Activated T-cell treated with anti-CD3 and anti-CD28 coated beads, Interleukin-2, amount 50 U/mL, for 48 hours (primary cell): ENCODE measurements at places on chromosomes 2 and 18.
A peak's percentile ranks its signal among the peaks of the same experiment; 100 is the strongest.

DNA sequence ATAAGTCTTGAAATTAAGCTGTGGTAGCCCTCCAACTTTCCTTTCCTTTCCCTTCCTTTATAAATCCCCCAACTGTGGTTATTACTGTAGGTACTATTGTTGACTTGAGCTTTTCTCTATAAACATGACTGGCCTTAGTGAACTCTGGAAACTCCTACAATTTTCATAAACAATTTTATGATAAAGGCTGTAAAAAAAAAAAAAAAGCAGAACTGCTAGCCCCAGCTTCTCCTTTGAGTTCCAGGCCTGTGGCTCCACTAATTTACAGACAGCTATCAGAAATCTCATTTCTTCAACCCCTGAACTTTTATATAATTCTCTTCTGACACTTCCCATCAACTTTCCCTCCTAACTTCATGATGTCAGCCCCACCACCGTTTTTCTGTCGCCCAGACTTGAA, 174.3 kb downstream of the IKZF2 start:
- DNase-seq = no peak

- DNase-seq = no peak
Observed at GRCh38 chr2:84817239-84817655, 63.6 kb downstream of the TRABD2A start.

GRCh38 chr18:63422864-63423304, 608 bp upstream of the VPS4B start:
- DNase-seq = no peak

DNA sequence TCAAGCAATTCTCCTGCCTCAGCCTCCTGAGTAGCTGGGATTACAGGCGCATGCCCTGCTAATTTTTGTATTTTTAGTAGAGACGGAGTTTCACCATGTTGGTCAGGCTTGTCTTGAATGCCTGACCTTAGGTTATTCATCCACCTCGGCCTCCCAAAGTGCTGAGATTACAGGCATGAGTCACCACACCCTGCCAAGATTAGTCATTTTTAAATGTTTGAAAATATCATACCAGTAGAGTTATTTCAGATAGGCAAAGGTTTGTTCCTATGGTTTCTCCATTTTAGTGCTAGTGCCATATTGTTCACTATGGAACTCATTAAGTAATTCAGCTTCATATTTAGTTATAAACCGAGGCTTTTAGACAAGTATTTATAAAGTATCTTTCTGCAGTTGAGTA, 52.3 kb downstream of the HIBCH start:
- no peak for DNase-seq

GRCh38 chr18:76507830-76508385, 12.9 kb upstream of the ZNF516 start:
- no peak for DNase-seq

- DNase-seq = no peak
Observed at GRCh38 chr2:240388471-240389301, 46.8 kb upstream of the GPC1 start.

DNA sequence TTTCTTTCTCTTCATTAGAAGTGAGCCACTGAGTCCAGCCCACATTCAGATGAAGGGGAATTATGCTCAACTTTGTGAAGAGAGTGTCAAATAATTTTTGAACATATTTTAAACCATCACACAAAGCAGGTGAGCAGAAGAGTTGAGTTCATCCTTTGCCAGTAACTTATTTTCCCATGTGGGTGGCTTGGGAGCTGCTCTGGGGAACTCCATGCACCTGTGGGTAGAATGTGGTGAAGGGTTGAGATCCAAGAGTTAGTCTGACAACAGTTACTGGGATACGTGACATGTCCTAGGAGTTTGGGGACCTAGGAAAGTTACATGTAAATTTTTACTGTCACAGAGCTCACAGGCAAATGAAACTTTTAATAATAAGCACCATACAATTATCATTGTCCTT, 21.6 kb downstream of the MAPK4 start:
- DNase-seq = no peak

- no peak for DNase-seq
Observed at GRCh38 chr2:96074156-96074555, 39.4 kb upstream of the GPAT2 start.

- no peak for DNase-seq
Observed at GRCh38 chr2:30349691-30350090, 97.4 kb upstream of the LCLAT1 start.

DNA sequence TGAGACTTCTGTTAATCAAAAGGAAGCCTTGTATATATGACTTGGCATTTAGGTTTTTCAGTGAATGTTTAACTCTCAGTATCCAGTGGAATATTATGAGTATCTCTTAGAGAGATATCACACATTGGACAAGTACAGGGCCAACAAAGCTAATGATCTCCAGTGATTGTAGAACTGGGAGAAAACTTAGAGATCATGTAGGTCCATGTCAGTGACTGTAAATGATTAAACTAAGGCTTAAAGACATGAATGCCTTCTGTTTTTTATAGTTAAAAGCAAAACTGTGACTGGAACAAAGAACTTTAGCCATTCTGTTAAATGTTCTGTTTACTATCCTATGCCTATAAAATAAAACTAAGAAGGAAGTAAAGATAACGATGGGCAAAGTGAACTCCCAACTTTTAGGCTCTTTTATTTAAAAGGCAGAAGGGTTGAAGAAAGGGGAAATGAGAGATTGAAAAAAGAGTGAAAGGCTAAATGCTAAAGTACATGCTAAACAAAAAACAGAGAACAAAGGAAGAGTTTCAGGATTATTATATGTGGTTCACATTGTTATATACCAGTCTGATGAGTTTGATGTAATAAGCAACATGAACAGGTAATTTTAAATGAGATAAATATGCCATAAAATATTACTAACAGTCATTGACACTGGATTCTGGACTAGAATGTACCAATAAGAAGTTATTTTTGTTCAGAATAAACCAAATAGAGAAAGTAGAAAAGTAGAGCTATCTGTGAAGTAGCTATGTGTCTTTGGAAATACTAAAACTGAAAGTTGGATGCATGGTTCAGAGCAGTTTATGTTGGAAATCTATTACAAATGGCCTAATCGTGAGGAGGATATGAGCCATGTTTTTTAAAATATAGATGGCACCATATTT, 37.1 kb upstream of the TNFRSF11A start:
- DNase-seq = no peak

GRCh38 chr2:100291152-100291970, 30.9 kb downstream of the LONRF2 start:
- DNase-seq = peak; percentile 63

DNA sequence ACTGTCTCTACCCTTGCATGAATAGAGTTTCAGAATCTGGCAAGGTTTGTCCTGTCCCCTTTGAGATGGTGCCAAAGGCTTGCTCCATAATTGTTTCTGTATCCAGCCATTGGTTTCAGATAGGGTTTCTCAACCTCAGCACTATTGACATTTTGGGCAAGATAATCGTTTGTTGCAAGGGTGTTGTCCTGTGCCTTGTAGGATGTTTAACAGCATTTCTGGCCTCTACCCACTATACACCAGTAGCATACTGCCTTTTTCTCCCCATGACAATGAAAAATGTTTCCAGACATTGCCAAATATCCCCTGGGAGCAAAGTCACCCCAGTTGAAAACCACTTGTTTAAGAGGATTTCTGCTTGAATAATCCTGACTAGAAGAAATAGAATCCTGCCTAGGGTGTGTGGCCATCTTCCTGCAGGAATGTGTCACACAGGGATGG, 126.8 kb downstream of the CDC42EP3 start:
- DNase-seq = no peak

DNA sequence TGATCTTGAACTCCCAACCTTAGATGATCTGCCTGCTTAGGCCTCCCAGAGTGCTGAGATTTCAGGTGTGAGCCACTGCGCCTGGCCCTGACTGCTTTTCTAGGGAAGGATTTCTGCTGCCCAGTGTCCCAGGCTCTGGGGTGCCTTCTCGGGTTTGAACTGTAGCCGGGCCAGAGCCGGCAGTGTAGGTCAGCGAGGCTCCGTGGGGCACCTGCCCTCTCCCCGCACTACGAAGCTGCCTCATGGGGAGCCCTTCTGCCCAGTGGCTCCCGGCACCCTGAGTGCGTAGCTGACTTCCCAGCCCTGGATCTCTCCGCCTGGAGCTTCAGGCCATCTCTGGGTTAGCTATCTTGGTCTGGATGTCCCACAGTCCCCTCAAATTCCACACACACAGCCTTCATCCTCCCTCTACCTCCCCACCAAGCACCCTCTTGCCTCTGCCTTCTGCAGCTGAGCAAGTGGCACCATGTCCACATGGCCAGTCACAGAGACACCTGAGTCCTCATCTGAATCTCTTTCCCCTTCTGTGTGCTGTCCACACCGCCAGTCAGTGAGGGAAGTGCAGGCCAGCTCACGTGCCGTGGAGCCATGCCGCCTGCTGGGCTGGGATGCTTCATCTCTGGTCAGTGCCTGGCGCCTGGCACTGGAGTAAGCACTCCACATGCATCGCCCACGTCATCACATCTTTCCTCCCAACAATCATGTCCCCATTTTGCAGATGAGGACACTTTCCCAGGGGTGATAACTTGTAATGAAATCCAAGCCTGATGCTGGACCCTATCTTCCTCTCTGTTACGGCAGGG, 69.2 kb downstream of the EDAR start:
- no peak for DNase-seq

DNA sequence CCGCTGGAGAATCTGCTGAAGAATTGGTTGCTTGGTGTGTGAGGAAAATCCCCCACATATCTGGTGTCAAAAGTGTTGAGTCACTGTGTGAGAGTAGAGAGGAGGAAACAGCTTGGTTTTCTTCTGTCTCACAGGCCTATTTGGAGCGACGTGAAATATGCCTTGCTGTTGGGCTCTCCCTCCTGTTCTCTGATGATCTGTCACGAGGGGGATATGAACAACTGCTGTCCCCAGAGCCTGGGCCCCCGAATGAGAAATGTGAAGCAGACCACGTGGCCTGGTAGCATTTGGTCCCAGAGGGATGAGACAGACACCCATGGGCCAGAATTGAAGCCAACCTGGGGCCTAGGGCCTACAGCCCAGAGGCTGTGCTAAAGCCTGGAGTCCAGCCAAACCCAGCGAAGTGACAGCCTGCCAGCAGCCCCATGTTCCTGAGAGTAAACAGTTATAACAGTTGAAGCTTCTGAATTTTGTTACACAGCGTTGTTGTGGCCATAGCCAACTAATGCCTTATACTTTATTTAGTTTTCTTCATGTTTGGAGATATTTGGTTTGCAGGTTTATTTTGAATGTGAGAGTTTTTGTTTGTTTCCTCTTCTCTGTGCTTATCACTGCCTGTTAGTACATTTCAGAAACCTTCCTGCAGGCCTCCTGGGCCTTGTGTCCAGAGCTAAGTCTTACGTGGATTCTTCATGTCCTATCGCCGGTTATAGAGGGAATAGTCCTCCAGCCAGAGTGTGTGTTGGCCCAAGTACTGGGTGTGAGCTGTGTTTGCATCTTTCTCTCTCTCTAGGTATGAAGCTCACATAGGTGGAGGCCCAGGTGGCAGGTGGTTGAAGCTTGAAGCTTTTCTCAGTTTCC, 18.7 kb upstream of the COLEC12 start:
- DNase-seq = no peak

- no peak for DNase-seq
Observed at GRCh38 chr2:26618611-26619010, 22.6 kb downstream of the CIB4 start.

DNA sequence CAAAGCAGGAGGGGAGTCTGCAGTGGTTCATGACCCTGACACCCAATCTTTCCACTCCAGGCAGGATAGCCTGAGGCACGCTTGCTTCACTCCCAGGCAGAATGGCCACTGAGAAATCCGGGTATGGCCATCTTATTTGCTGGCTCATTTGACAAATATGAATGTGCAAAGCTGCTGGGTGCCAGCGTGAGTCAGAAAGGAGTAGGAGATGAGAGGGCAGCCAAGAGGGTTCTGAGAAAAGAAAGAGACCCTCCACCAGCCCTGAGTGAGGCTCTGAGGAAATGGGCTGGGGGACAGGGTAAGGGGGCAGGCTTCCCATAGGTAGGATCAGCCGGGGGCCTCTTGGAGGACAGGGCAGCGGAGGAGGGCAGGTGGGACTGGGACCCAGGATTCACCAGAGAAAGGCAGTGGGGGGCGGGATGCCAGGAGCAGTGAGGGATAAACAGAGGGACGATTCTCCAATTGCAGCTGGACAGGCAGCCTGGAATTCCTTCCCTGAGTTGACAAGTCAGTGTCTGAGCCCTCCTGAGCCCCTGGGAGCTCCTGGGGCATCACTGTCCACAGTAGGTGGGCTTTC, 15.2 kb downstream of the RAMP1 start:
- DNase-seq = no peak

DNA sequence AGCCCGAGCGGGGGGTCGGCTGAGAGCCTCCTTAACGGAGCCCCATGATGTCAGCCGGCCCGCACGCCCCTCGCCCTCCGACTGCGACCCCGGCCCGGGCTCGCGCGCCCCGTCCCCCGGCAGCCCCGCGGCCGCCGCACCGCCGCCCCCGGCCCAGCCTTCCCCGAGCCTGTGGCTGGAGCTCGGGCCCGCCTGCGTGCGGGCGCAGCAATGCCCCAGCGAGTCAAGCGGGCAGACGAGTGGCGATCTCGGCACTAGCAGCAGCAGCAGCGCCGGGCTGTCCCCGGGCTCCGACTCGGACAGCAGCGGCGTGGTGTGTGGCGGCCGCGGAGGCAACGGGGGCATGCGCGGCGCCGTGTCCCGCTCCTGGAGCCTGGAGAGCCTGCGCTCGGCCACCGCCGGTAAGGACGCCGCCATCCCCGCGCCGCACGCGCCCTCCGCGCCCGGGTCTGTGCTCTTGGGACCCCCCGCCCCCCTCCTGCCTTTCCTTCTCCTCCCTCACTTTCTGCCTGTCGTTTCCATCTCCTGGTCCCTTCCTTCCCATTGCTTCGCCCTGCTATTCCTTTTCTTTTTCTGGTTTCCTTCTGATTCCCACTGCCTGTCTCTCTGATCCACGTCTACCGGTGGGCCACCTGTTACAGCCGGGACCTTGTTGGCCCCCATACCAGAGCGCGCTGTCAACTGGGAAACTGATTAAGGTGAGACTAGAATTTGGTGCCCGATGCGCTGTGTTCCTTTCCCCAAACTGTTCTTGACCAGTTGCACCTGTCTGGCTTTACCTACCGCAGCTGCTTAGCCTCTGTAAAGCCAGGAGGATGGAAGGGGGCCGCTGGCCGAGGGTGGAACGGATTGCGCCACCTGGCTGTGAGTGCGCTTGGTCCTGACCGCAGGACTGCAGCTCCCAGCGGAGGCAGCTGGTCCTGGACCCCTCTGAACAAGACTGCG, 127.4 kb downstream of the ARHGEF4 start:
- peak; percentile 22 for DNase-seq

DNA sequence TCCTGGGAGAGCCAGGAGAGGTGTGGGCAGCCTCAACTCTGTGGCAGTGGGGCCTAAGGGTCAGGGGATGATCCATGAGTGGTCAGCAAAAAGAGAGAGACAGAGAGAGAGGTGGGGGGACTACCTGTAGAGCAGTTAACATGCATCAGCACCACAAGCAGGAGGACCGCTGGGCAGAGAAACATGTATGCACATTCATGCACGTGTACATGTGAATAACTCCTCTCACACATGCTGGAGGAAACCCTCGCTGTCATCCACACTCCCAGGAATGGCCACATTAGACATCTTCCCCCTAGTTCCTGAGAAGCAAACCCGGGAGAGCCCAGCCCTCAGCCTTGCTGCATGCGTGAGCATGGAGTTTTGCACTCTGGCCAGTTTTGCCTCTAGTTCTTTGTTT, 166.1 kb downstream of the SMAD7 start:
- DNase-seq = no peak

GRCh38 chr2:77521548-77521891, 656 bp downstream of the LRRTM4 start:
- no peak for DNase-seq
